ENCODE measurements at places on chromosomes 13 and 19.

DNA sequence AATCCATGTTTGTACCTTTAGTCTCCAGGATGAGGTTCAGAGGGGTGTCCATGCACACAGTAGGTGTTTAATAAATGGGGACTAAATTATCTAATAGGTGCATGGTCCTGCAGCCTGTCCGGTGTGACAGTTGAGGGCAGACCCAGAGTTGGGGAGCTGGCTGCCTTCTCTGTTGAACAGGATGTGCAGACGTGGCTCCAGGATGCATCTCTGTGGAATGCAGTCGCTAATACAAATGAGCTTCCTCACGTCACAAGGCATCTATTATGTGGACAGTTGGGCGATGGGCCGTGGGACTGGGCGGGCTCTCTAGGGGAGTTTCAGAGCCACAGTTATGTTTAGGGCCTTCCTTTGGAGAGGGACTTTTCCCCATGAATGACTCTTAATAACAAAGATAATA lies 71.0 kb downstream of the SIPA1L3 start:
- DNase-seq = no peak

DNA sequence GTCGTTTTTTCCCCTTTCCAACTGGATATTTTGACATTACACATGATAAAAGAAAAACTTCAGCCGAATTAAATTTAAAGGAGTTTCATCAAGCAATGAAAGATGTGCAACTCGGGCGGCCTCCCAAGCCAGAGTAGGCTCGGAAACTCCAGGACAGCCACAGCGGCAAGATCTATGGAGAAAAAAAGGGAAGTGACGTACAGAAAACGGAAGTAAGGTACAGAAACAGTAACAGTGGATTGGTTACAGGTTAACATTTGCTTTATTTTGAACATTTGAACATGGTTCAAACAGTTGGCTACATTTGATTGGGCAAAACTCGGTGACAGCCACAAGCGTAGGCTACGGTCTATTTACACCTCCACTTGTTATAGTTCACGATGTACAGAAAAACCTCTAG lies 30.5 kb upstream of the FAM124A start:
- DNase-seq = no peak

DNA sequence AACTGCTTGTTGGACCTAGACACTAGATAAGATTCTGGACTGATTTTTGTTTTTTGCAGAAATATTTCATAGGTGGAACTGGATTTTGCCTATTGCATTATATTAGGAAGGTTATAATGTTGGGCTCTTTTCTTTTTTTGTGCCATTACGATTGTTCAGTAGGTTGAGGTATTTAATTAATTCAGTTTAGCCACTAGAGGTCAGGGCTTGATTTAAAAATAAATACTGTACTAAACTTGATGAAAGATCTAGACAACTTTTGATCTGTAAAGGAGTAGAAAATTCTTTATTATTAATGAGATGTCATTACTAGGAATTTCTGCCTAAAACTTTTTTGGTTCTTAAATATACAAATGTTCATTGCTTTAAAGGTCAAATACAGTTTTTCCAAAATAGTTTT lies 15.2 kb upstream of the SUPT20H start:
- DNase-seq = peak; percentile 19

DNA sequence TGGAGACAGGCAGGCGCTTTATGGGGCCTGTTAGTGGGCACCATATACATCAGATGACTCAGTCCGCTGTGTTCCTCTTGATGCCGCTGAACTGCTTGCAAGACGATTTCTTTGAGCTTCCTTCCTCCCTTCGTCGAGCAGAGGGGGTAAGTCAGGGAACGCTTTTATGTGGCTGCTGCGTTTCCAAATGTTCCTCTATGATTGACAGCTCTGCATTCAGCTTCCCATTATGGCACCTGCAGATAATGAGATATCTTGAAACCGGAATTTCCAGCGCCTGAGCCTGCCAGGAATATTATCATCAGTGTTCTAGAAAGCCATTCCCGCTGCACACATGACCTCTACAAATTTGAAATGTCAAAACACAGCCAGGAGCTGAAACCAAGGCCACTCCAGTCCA lies 257.0 kb downstream of the TSHZ3 start:
- DNase-seq = no peak

DNA sequence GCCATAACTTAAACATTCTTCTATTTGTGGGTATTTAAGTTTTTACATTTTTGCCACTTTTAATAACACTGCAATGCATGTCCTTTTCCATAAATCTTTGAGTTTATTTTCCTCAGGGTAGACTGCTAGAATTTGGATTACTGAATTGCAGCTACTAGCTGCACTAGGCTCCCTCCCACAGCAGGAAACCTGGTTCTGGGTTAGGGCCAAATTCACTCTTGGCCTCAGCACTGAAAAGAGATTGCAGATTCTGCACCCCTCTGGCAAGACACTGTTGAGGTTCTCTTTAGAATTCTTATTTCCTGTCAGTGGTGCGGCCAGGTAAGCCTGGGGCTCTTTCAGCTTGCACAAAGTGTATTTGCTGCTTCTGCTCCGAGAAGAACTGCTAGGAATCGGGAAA lies 155.7 kb downstream of the ENOX1 start:
- DNase-seq = no peak

DNA sequence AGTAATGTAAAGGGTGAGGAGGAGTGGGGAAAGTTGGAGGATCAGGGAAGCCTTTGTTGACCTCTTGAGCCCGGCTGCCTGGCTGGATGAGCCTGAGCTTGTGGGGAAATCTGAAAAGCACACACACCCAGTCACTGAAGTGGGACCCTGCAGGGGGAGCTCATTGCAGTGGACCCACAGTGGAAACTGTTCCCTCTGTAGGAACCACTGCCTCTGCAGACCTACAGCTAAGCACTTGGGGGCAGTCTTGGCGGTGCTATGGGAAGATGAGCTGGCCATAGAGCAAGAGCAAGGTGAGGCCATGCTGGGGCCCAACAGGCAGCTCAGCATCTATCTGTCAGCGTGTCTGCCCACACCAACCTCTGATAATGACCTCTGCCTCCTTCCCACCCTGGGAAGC lies 294.8 kb downstream of the TSHZ3 start:
- DNase-seq = no peak

GRCh38 chr19:39676004-39676403 lies 20.3 kb downstream of the LGALS16 start:
- DNase-seq = no peak

GRCh38 chr19:3479177-3479833 lies 1.0 kb downstream of the SMIM24 start:
- peak; percentile 9 for DNase-seq

DNA sequence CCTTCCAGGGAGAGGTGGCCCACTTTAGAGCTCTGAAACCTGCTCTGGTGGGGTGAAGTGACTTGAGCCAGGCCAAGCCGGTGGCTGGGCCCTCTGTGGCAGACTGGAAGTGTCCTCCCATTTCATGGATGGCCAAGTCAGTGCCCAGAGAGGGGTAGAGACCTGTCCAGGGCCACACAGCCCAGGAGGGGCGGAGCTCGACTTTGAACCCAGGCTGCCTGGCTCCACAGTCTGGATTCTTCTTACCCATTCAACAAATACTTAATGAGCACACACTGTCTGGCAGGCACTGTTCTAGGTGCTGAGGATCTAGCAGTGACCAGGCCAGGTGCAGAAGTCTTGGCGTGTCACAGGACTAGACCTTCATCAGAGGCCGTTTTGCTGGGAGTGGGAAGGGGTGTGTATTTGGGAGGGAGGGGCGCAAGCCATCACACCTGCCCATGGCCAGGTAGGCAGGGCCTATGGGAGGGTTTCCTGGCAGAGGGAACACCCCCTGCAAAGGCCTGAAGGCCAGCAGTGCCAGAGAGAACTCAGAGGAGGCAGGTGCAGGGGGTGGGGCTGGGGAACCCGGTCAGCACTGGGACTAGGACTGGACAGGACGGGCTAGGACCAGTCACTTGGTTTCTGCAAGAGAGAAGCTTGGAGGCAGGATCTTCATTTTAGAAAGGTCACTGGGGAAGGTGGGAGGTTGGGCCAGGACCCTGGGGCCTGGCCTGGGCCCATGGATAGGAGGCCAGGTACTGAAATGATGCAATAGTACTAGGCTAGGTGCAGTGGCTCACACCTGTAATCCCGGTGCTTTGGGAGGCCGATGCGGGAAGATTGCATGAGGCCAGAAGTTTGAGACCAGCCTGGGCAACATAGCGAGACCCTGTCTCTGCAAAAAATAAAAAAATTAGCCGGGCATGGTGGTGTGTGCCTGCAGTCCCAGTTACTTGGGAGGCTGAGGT lies 31.8 kb downstream of the DNM2 start:
- no peak for DNase-seq

- DNase-seq = no peak
Measured at GRCh38 chr19:1822210-1822609, 10.1 kb upstream of the ATP8B3 start.

DNA sequence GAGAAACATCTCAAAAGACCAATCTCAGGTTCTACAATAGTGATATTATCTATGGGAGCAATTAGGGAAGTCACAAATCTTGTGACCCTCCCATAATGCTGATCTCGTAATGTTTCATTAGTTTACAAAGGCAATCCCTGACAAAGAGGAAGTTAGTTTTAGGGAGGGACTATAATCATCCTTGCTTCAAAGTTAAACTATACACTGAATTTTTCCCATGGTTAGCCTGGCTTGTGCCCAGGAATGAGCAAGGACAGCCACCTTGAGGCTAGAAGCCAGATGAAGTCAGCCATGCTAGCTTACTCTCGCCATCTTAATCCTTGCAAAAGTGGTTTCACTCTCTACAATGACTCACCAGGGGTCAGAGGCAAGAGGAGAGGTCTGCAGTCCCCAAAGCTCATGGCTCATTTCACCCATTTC lies 5.4 kb downstream of the CEACAM3 start:
- peak; percentile 20 for DNase-seq

- no peak for DNase-seq
Measured at GRCh38 chr13:37277007-37277406, 171.5 kb upstream of the CSNK1A1L start.

DNA sequence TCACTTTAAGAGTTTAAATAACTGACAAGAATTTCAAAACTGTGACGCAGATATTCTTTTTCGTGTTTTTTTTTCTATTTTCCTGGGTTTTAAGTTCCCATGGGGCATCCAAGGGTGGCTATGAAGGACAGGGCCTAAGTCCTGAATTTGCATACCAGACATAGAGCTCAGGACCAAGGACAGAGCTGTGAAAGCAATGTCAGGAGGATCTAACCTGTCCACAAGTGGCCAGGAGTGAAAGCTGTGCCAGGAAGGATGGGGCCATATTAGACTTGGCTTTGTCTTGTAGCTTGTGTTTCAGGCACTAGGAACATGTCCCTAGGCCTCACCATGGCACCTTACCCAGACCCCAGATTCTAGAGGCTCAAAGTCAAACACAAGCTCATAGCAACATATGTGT lies 289.4 kb upstream of the MIR17HG start:
- DNase-seq = no peak

GRCh38 chr13:24985107-24985506 lies 110.8 kb upstream of the PABPC3 start:
- no peak for DNase-seq

GRCh38 chr13:100465558-100465957 lies 123.0 kb downstream of the GGACT start:
- no peak for DNase-seq

DNA sequence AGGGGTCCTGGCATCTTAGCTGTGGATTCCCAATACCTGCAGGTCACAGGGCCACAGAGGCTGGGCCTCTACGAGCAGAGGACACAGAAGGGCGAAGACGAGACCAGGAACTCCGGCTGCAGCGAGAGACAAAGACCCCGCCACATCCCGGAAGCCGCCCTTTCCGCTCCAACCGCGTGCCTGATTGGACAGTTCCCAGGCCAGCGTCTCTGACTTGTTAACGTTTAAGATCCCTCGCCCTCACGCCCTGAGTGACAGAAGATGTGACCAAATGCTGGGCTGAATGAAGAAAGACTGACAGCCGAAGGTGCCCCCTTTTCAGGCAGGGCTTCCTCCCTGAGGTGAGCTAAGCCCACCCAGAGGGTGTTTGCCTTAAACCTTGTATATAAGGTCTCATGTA lies at the start of gene ZNF98:
Gene ZNF98, minus strand, starts transcription at position 136 of the 400 bp plus-strand sequence. Its CDS starts 122 bp downstream, at position 14.
- no peak for DNase-seq

GRCh38 chr13:73228546-73228945 lies 169.7 kb downstream of the KLF5 start:
- DNase-seq = no peak

DNA sequence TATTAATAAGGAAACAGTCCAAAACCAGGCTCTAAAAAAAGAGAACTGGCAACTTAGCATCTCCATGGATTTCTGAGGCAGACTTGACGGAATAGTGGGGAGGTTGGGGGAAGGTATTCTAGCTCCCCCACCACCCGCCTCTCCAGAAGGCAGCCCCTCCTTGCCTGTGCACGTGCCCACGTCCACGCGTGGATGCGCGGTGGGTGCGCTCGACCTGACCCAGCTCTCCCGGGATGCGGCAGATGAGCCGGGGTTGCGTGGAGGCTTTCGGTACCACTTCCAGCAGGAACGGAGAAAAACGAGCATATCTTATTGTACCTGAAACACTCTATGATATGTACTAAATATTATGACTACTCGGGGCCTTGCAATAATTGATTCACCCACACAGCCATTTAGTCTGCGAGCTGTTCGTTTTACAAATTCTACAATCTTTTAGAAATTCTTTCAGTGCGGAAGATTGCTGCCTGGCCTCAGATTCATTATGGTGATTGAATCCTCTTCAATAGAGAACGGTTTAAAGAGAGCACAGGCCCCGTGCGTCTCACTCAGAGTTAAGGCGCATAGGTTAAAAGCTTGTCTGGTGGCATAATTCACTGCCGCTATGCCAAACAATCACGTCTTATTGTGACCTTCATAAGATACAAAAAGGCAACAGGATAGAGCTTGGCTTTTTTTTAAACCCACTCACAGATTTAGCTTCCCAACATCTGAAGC lies 117.9 kb downstream of the URI1 start:
- no peak for DNase-seq

- no peak for DNase-seq
Measured at GRCh38 chr13:101763191-101763590, 310.7 kb downstream of the ITGBL1 start.

DNA sequence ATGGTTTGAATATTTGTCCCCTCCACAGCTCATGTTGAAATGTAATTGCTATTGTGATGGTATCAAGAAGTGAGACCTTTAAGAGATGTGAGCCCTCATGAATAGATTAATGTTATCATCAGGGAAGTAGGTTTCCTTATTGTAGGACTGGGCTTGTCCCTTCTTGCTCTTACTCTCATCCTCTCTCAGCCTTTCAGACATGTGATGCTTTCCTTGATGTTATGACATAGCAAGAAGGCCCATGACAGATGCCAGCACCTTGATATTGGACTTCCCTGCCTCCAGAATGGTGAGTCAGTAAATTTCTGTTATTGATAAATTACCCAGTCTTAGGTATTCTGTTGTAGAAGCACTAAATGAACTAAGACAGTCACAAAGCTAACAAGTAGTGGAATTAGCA lies 5.7 kb upstream of the ZMYM2 start:
- no peak for DNase-seq
